ENCODE measurements at places on chromosomes 12 and 14.

DNA sequence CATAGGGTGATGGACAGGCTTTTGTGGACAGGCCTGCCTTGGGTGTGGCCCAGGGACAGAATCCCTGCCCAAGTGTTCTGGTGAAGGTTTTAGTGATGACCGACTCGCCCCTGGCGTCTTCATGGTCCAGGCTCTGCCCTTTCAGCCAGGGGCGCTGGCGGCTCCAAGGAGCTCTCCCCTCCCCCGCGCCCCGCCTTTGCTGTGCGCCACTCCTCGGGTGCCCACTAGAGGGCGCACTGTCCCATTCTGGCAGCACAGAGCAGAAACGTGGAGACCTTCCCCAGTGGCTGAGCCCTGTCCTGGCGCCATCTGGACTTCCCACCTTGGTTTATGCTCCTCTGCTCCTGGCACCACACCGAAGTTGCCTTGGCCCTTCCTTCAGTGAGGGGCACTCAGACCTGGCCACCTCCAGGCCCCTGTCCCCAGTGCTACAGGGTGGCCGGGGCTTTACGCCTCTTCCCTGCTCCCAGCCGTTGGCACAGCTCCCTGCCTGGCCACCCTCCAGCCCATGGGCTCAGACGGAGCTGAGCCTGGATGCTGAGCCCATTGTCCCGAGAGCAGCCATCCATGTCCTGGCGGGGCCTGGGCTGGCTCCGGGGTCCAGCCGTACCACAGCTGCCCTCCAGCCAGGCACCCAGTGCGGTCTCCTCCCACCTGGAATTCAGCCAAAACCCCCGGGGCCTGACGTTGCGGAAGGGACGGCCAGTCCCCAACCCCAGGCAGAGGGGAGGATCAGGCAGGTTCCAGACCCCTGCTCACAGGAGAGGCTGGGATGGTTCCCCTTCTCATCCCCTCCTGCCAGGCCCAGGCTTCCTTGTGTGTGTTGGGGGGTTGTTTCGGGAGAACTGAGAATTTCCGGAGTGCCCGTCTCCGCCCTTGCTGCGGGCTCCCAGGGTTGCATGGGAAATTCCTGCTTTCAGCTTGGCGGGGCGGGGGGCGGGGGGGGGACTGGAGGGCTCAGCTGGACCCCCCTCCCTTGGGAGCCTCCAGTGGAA lies 5.6 kb upstream of the CRIP1 start:
- DNase-seq: peak; percentile 94

GRCh38 chr12:2385529-2385928 lies 332.7 kb downstream of the CACNA1C start:
- DNase-seq: no peak

DNA sequence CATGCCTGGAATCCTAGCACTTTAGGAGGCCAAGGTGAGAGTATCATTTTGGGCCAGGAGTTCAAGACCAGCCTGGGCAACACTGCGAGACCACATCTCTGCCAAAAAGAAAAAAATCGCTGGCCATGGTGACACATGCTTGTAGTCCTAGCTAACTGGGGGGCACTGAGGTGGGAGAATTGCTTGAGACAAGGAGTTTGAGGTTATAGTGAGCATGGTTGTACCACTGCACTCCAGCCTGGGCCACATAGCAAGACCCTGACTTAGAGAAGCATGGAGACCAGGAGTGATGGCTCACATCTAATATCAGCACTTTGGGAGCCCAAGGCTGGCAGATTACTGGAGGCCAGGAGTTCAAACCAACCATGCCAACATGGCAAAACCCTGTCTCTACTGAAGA lies 9.2 kb downstream of the PTGES3 start:
- no peak for DNase-seq

DNA sequence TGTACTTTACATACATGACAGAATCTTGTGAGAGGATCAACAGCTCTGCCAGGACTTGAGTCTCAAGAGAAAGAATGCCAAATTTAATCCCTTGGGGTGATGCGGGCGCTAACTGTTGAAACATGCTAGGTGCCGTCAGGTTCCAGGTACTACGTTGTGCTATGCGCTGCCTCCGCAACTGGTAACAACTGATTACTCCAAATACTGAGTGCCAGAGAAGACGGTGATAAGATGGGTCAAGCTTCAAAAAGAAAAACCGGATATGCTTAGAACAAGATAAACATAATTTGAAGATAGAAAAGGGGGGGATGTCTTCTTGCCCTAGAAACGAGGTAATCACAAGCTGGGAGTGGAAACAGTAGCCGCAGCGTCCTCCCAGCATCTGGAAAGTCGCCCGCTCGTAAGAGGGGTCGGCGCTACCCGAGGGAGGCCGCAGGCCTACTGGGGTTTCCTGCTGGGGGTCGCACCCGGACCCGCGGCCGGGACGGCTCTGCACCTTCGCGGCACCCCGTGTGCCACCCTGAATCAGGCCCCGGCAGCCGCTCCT lies 678 bp downstream of the ZBTB25 start:
- DNase-seq: peak; percentile 34

GRCh38 chr14:39568809-39569538 lies 136.7 kb upstream of the FBXO33 start:
- no peak for DNase-seq

DNA sequence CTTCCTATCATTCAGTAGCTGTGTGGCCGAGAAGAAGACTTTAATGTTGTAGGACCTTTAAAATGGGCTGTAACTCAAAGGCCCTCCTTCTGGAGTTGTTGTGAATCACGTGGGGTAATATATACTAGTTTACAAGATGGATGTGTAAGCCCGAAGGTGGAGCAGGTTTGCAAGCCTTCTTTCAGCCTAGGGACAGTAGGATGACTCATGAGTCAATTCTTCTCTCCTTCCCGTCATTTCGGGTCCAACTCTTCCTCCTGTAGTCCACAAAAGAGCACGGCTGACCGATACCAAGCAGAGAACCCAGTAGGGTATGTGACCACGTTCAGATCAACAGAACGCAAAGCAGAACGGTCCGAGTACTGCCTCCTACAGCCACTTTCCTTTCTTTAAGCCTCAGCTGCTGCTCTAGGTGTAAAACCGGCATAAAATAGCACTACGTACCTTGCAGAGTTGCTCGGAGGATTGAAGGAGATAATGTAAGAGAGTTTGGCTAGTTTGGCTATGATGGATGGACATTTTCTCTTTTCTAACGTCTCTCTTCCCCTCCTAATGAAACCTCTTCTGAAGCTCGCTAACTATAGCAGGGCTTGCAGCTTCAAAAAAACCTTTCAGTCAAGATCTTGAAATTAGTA lies 1.3 kb upstream of the RASSF3 start:
- DNase-seq: peak; percentile 64

DNA sequence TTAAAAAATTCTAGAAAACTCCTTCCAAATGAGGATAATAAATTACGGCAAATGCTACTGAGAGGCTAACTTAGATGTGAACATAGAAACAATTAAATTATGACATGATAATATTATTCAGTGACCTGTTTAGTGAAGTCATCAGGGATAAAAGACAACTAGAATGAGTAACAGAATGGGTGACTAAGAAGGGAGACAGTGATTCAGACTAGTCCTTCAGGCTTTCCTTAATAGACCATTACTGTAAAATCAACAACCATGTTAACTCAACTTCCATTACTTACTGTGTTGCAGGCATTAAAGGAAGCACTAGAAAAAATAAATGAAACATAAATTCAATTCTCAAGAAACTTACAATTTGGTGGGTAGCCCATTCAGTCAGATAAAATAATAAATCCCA lies 543.9 kb upstream of the LRFN5 start:
- DNase-seq: no peak
